Stimulated activated effector memory CD8-positive, alpha-beta T cell treated with anti-CD3 and anti-CD28 coated beads, Interleukin-12 subunit alpha, Interleukin-12 subunit beta, amount 100 ng/mL, for 72 hours (primary cell): ENCODE measurements at places on chromosomes 12 and 14.
A peak's percentile ranks its signal among the peaks of the same experiment; 100 is the strongest.

- DNase-seq, result peak; percentile 40
These were observed 8.7 kb downstream of the NGDN start for GRCh38 chr14:23478109-23478759.

- no peak for DNase-seq
These were observed 1.6 kb upstream of the RBMS2 start for GRCh38 chr12:56520048-56520447.

DNA sequence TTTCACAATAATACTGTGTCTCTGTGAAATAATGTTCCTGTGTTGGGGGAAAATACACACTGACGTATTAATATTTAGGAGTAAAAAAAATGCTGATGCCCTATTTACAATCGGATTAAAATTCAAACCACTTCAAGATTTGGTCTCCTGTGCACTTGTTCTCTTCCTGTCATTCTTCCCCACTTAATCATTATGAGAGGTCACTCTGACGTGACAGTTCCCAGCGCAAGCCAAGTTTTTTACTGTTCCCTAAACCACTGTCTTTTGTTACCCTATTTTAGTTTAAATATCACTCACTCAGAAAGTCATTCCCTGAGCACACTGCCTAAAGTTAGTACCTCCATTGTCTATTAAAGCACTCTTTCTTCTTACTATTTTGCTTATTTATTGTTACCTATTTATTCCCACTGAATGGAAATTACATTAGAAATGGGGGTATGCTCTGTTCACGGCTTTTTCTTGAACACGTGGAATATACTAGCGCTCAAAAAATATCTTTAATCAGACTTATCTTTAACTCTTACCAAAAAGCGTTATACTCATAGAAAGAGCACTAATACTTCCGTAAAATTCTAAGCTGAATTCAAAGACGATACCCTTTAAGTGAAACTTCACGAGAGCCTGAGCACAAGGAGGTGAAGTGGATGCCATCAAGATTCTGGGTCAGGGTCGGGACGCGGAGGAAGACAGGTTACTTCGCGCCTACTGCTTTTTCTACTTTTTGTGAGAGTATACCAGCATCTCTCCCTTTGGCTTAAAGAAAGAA lies 670 bp upstream of the PSMA3 start:
- DNase-seq, result no peak

DNA sequence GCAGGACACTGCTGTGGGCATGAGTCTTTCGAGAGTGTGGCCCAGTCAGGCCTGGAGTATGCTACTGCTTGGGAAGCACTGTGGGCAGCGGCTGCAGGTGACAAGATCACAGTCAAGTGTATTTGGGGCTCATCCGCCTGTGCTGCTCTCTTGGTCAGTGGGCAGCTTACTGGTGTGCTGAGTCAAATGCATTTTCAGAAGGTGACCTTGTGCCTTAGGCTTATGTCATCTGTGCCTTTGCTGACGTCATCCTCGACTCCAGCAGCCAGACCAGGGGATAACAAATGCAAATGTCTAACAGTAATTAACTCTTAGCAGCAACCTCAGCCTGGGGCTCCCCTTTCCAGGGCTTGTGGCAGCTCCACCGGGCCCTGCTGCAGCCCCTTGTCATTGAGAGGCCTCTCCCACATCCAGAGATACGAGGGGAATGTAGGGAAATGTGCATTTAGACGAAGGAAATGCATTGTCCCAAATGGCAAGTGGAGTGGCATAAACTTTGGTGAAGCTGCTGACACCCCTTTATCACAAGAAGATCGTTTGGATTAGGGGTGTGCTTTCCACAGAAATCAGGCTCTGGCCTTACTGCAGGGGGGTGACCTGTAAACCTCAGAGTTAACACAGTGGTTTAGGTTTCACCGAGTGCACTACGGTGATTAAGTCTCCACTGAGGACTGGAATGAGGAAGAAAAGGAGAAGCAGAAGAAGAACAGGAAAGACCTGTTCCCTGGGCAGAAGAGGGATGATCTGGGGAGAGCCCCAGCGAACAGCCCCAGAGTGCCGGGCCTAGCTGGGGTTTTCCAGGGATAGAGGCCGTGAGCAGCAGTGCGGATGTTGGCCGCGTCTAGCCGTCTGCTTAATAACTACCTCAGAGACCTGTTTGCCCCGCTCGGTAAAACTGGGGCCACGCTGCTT lies 39.7 kb downstream of the PSMA6 start:
- no peak for DNase-seq

DNA sequence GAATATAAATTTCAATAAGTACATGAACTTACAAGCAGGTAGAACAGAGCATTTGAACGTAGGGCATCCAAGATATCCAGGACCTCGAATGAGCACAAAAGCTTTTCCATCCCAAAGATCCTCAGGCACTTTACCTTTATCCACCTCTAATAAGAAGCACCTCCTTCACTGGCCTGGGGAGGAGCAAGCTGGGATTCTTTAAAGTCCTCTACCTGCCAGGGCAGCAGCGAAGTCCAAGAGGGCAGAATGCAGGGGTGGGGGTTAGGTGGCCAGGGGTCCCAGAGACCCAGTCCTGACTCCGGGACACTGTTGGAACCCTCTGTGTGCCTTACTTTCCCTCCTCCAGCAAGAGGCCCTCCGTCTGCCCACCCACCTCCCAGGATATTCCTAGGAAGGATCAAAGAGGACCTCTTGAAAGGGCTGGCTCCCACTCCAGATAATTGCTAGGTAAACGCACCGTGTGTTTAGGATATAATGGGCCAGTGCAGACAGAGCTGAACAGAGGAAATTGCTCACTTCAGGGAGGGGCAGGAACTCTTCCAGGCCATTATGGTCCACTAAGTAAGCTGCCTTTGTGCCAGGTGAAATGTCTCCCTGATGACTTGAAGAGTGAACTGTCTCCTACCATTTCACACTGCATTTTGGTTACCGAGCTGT lies 68.1 kb downstream of the TTC9 start:
- no peak for DNase-seq

DNA sequence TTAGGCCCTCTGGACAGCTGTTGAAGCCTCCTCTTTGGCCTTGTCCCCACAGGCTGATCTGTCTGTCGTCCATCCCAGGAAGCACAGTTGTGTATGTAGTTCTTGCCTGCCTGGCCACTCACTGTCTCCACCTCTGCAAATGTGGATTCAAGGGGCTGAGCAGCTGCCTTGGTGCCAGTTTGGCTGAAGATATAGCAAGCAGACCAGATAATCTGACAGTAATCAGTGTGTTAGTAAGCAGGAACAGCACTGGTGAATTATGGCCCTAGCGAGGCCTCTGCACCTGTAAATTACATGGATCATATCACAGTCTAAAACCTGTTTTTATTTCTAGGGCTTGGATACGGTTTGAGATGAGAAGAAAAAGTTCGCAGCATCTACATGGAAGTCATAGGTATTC lies 282.5 kb upstream of the NOS1 start:
- DNase-seq, result no peak

DNA sequence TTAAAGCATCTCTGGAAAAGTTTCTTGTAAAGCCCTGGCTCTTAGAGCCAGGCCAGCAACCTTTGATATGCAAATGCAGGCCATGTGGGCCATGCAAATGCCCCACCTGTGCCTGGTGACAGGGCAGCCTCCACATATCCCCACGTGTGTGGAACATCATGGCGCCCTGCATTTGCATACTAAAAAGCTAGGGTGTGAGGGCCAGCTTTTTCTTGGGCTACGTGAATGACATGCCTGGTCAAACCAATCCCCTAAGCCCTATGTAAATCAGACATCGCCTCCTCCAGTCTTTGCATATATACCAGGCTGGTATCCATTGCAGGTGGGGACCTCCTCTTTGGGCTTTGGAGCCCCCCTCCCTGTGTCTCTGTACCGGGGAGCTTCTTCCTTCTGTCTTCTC lies 6.4 kb downstream of the CSRP2 start:
- no peak for DNase-seq

DNA sequence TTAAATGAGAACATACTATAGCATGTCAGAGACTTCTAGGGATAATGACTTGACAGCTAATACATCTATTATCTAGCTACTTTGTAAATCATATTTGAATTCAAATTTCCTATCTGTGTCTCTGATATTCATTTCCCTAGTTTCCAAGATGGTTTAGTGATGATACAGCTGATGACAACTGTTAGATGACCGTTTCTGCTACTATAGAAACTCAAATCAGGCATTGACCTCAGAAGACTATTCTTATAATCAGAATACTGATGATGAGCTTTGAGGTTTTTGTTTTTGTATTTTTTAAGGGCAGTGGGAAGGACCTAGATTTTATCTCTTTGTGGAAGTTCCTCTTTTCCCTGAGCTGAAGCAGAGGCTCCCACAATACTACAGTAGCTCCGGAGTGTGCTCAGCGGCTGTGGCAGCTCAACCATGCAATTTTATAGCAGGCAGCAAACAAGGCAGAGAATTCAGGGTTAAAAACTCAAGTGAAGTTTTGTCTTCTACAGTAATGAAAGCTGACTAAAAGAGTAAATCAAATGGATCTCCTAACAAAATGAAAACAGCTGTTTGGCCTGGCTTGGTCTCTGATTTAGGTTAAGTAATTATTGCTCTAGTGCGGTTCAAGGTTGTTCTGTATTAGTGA lies 145.1 kb downstream of the SLC25A21 start:
- no peak for DNase-seq

- no peak for DNase-seq
These were observed 84.0 kb downstream of the MSRB3 start for GRCh38 chr12:65362234-65363031.
